ENCODE measurements at places on chromosomes 5 and 9.

DNA sequence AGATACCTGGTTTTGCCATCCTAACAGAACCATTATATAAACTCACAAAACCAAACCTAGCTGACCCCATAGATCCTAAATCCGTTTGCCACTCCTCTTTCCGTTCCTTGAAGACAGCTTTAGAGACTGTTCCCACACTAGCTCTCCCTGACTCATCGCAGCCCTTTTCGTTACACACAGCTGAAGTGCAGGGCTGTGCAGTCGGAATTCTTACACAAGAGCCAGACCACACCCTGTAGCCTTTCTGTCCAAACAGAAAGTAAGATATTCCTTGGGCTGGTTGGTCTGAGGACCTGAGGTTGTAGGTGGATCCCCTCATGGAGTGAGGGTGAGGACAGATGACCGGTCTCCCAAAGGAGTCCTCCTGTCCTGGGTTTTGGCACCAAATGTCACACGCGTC is 56.7 kb upstream of the NAA35 start:
- no peak overlapping the region for H3K27ac ChIP-seq
- no peaks in the 10 kb centered on the region for H3K4me1 ChIP-seq
- no peaks in the 10 kb centered on the region for H3K36me3 ChIP-seq
- no peak for DNase-seq
- H3K4me3 ChIP-seq = no peak overlapping the region

- peaks cover 4% of the 10 kb centered on the region for H3K4me1 ChIP-seq
- no peak overlapping the region for H3K27ac ChIP-seq
- H3K27me3 ChIP-seq = peaks cover 23% of the 10 kb centered on the region
- no peaks in the 10 kb centered on the region for H3K36me3 ChIP-seq
- DNase-seq = no peak
- H3K4me3 ChIP-seq = no peak overlapping the region
Observed at GRCh38 chr9:101442318-101442717, 6.7 kb upstream of the ALDOB start.

DNA sequence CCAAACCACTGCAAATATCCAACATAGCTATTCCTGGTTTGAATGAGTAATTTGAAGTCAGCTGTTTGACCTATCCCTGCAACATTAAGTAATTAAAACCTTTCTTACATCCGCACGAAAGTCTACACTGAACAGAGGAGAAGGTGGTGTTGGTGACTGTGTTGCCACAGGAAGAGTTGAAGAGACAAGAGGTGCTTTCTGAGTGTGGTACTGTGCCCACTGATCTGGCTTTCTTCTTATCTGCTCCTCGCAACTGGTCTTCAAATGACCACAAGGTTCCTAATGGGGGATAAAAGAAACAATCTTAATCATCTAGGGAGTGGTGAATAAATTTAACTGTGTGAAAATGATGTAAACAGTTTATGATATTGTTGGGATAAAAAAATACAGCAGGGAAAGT is 29.4 kb upstream of the PDCL start:
- peak overlapping the region; percentile 32 for H3K27ac ChIP-seq
- H3K4me1 ChIP-seq = peaks cover 2% of the 10 kb centered on the region
- no peak for DNase-seq
- no peaks in the 10 kb centered on the region for H3K27me3 ChIP-seq
- peaks cover 57% of the 10 kb centered on the region for H3K36me3 ChIP-seq
- no peak overlapping the region for H3K4me3 ChIP-seq

GRCh38 chr5:20528471-20528870 is 540.5 kb upstream of the CDH18 start:
- DNase-seq = no peak
- no peak overlapping the region for H3K27ac ChIP-seq
- no peaks in the 10 kb centered on the region for H3K4me1 ChIP-seq
- no peaks in the 10 kb centered on the region for H3K27me3 ChIP-seq

- H3K27me3 ChIP-seq = no peaks in the 10 kb centered on the region
- no peak overlapping the region for H3K4me3 ChIP-seq
- peaks cover 14% of the 10 kb centered on the region for H3K36me3 ChIP-seq
- H3K27ac ChIP-seq = no peak overlapping the region
Observed at GRCh38 chr5:67026278-67026677, 170.3 kb downstream of the CD180 start.

- H3K27me3 ChIP-seq = peaks cover 18% of the 10 kb centered on the region
- H3K4me1 ChIP-seq = no peaks in the 10 kb centered on the region
- H3K27ac ChIP-seq = no peak overlapping the region
- no peak for DNase-seq
- H3K4me3 ChIP-seq = no peak overlapping the region
Observed at GRCh38 chr5:54484219-54484894, 28.9 kb downstream of the HSPB3 start.

DNA sequence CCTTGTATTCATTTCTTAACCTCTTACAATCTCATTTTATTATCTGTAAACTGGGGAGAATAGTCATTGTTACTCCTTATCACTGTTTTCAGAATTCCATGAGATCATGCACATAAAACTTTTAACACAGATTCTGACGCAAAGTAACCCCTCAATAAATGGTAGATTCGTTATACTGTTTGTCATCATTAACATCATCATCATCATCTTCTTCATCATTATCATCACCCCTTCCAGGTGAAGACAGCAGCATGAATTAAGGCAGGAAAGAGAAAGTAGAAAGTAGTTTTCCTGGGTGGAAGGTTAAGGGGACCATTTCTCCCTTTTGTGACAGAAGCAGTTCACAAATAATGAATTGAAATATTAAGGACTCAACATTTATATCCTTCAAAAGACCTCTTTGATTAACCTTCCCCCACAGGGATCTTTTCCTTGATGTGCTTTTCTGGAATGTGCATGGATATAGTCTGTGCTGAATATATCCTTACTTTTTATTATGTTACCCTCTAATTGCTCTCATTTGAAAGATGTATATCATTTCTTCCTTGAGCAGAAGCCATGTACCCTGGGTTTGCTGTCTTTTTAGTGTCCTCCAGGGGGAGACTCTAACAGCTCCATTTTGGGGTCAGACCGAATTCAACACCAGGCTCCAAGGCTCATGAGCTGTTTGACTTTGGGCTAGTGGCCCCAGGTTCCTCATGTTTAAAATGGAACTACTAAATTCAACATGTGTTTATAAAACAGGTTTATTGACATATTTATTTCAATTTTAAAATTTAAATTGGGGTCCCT is 1029.9 kb upstream of the WWC1 start:
- no peak overlapping the region for H3K27ac ChIP-seq
- no peaks in the 10 kb centered on the region for H3K27me3 ChIP-seq
- no peak for DNase-seq
- no peaks in the 10 kb centered on the region for H3K36me3 ChIP-seq

DNA sequence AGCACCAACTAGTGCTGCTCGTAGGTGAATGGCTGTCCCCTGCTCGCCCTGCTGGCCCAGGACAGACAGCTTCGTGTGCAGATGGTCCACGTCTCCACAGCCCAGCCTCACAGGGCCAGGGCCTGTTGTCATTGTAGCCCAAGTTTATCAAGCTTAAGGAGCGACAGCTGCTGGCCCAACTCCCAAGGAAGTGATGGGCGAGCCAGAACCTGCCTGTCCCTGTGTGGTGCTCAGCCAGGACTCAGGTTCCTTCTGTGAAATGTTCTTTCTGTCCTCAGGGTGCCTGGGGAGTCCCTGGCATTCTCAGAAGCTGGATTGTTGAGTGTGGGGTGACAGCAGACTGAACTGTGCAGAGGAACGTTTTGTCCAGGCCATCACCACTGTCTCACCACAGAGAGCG is 16.4 kb downstream of the TRIP13 start:
- no peak overlapping the region for H3K27ac ChIP-seq
- H3K36me3 ChIP-seq = peaks cover 43% of the 10 kb centered on the region
- H3K27me3 ChIP-seq = no peaks in the 10 kb centered on the region
- no peak overlapping the region for H3K4me3 ChIP-seq
- peaks cover 4% of the 10 kb centered on the region for H3K4me1 ChIP-seq
- DNase-seq = no peak

DNA sequence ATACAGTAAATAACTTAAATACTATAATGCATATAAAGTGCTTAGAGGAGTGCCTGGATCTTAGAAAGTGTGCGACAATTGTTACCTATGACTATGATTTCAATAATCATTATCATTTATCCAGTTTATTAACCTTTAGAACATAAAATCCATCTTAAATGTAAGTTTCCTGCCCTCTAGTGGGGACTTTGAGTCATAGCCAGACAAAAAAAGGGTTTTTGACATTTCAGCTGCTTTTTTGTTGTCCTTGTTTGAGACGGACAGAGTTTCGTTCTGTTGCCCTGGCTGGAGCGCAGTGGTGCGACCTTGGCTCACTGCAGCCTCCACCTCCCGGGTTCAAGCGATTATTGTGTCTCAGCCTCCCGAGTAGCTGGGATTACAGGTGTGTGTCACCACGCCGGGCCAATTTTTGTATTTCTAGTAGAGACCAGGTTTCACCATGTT is 9.7 kb upstream of the C9orf152 start:
- H3K4me1 ChIP-seq = peaks cover 5% of the 10 kb centered on the region
- no peaks in the 10 kb centered on the region for H3K36me3 ChIP-seq
- no peak overlapping the region for H3K4me3 ChIP-seq
- H3K27ac ChIP-seq = no peak overlapping the region
- H3K27me3 ChIP-seq = peaks cover 35% of the 10 kb centered on the region

DNA sequence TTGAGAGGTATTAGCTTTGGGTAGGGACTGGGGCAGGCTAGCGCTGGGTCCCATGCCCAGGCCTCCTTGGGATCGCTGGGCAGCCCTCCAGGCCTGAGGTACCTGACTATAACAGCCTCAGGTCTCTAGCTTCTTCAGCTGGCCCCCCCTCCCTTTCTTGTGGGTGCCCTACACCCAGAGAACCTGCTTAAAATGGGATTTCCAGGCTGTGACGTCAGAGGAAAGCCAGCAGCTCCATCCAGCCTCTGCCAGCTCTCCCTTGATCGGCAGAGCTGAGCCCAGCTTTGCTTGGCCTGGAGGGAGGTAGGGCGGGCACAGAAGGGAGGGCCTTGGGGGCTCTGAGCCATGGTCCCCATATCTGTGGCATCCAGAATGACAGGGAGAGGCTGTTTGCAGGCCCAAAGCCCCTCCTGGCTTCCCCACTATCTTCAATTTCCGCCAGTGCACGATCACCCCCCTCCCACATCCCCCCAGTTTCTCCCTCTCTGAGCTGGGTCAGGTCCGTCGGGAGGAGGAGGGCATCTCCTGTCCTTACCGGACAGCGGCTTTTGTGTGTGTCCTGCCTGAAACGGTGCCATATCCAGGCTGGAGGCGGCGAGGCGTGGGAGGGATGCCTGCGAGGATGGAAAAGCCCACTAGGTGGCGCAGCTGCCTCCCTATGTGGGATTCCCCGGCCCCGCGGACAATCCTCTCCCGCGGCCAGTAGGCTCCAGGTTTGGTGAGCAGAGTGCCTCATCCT is 10.8 kb downstream of the REEP2 start:
- peaks cover 5% of the 10 kb centered on the region for H3K4me1 ChIP-seq
- no peaks in the 10 kb centered on the region for H3K27me3 ChIP-seq
- peak overlapping the region; percentile 69 for H3K4me3 ChIP-seq
- DNase-seq = peak; percentile 95
- peak overlapping the region; percentile 53 for H3K27ac ChIP-seq

- no peak overlapping the region for H3K4me3 ChIP-seq
- H3K27me3 ChIP-seq = no peaks in the 10 kb centered on the region
- DNase-seq = no peak
- H3K27ac ChIP-seq = no peak overlapping the region
Observed at GRCh38 chr9:130426467-130426773, 18.3 kb upstream of the ASS1 start.

- no peaks in the 10 kb centered on the region for H3K36me3 ChIP-seq
- no peak overlapping the region for H3K27ac ChIP-seq
- H3K4me1 ChIP-seq = no peaks in the 10 kb centered on the region
- peaks cover 41% of the 10 kb centered on the region for H3K27me3 ChIP-seq
Observed at GRCh38 chr5:54774281-54775170, 210.9 kb downstream of the ESM1 start.

- H3K4me3 ChIP-seq = peak within 1 kb of the TSS; percentile 53
- DNase-seq = peak; percentile 71
- H3K36me3 ChIP-seq = no peaks in the 10 kb centered on the region
- no peak within 1 kb of the TSS for H3K27ac ChIP-seq
Observed at GRCh38 chr9:136711751-136712689, at the start of gene DIPK1B. Gene DIPK1B, plus strand, starts transcription at chr9:136712572. Its CDS starts 94 bp downstream, at chr9:136712666.

- no peaks in the 10 kb centered on the region for H3K36me3 ChIP-seq
- H3K27ac ChIP-seq = no peak overlapping the region
- DNase-seq = peak; percentile 49
- no peaks in the 10 kb centered on the region for H3K4me1 ChIP-seq
- H3K27me3 ChIP-seq = peaks cover 12% of the 10 kb centered on the region
Observed at GRCh38 chr9:97875111-97875510, 22.1 kb downstream of the FOXE1 start.

DNA sequence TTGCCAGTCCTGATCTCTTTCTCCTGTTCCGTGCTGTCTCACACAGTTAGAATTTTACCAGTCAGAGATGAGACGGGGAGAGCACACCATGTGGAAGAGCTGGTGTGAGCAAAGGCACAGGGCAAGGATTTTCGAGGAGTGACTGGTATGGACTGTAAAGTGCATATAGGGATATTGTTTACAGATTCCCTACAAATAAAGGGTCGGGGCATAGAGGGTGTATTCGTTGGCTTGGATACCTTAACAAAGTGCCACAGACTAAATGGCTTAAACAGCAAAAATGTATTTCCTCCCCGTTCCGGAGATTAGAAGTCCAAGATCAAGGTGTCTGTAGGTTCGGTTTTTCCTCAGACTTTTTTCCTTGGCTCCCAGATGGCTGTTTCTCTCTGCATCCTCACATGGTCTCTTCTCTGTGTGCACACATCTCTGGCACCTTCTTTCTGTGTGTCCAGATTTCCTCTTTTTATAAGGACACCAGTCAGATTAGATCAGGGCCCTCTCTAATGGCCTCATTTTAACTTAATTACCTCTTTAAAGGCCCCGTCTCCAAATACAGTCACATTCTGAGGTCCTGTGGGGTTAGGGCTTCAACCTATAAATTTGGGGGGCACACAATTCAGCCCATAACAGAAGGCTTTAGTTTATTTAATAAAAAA is 23.4 kb downstream of the CYFIP2 start:
- H3K4me1 ChIP-seq = peaks cover 61% of the 10 kb centered on the region
- peaks cover 69% of the 10 kb centered on the region for H3K36me3 ChIP-seq
- no peaks in the 10 kb centered on the region for H3K27me3 ChIP-seq
- no peak overlapping the region for H3K4me3 ChIP-seq
- DNase-seq = no peak
- peak overlapping the region; percentile 28 for H3K27ac ChIP-seq

DNA sequence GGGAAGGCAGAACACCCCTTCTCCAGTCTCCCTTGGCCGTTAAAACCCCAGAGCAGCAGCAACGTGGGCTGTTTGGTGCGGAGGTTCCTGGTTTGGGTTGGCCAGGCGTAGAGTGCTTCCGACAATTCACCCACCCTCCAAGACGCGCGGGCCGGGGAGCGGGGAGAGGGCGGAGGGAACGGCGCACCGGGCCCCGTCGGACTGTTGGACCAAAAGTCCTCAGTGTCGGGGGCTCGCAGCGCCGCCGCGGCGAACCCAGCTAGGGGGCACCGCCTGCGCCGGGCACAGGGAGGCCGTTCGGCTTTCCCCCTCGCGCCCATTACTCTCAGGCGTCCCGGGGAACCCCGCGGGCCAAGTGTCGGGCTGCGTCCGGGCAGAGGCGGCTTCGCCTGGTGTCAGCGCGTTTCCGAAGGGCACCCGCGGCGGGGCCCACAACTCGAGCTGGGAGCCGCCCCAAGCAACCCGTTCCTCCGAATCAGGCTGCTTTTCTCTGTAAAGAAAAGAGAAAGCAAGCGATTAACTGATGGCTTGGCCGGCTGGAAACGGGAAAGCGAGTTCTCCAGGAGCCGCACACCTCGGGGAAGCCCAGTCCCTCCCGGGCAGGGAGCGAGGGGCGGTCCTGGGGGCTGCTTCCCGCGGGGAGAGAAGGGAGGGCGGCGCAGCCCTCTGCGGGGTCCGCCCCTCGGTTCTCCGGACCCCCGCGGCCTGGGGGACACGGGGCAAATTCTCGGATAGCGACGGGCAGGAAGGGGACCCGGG is 145.5 kb downstream of the ERCC6L2 start:
- DNase-seq = peak; percentile 91
- H3K27ac ChIP-seq = peak overlapping the region; percentile 96
- peak overlapping the region; percentile 84 for H3K4me3 ChIP-seq
